GF-D8 (cell line): ENCODE measurements at places on chromosomes 1 and 21.

GRCh38 chr1:6954591-6954990 lies 169.3 kb downstream of the CAMTA1 start:
- DNase-seq: no peak

- no peak for DNase-seq
Measured at GRCh38 chr1:167533851-167534300, 15.5 kb upstream of the CD247 start.

DNA sequence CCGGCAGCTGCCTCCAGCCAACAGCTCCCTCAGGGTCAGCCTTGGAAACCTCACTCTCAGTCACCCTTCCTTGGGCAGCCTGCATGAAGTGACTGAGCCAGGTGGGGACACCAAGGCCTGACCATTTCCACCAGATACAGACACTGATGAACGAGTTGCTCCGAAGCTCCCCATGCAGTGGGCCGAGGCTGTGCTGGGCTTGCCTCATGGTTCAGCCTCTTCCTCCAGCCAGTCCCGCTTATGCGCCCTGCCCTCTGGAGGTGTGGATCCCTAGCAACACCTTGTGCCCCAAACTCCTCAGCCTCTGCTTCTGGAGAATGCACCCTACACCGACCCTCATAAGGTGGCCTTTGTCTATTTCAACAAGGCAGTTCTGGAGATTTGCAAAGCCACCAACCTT lies 236.0 kb downstream of the RRAGC start:
- no peak for DNase-seq

DNA sequence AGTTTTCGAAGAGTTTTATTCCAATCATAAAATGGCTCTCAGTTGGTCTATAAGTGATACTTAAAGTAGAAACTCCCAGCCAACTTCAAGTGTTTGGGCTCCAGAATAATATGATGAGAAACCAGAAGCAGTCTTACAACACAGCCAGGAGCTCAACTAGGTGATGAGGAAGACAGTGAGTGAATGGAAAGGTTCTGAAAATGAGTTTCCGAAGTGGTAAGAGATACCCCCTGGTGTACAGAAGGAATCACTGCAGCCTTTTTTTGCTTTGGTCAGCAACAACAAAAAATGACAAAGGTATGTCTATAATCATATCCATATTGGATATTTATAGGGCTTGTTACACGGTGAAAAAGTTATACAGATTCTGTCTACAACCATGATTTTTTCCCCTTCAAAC lies 16.5 kb downstream of the KRTAP19-1 start:
- no peak for DNase-seq

GRCh38 chr1:239814306-239814881 lies 277.3 kb upstream of the FMN2 start:
- DNase-seq: no peak

GRCh38 chr1:245571815-245572294 lies 417.1 kb downstream of the KIF26B start:
- DNase-seq: no peak

GRCh38 chr1:223077247-223077833 lies 65.7 kb downstream of the TLR5 start:
- DNase-seq: no peak

DNA sequence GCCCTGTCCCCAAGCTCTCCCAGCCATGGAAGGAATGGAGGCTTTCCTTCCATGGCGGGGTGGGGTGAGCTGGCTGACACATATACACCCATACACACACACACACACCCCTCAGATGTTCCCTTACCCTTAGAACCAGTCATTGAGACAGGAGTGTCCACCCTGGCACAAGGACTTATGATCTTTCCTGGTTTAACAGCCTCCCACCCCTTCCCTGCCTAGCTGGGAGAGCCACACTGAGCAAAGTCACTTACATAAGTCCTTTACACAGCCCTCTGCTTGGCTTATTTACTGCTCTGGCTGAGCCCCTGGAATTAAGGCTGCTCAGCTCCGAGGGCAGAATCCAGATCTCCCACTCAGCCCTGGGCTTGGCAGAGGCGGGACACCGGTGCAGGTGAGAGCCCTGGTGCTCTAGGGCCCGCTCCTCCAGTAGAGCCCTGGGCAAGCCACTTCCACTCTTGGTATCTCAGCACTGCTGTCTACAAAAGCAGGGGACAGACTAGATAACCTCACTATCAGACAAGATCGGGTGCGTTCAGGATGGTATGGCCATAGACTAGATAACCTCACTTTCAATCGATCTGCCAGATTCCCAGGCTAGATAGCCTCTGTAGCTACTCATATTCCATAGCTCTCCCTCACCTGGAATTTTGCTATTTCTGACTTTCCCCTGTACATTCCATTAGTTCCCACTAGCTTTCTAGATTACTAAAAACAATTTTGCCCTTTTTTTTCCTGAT lies 16.7 kb downstream of the SLC6A9 start:
- DNase-seq: no peak

- no peak for DNase-seq
Measured at GRCh38 chr1:232675260-232675659, 45.3 kb upstream of the SIPA1L2 start.

- DNase-seq: no peak
Measured at GRCh38 chr1:24051206-24051945, 60.6 kb downstream of the MYOM3 start.

GRCh38 chr1:188065917-188066316 lies 1237.2 kb downstream of the PLA2G4A start:
- DNase-seq: no peak

- DNase-seq: no peak
Measured at GRCh38 chr21:15390049-15390448, 325.2 kb upstream of the NRIP1 start.

GRCh38 chr1:37147392-37147831 lies 113.1 kb upstream of the GRIK3 start:
- DNase-seq: no peak

DNA sequence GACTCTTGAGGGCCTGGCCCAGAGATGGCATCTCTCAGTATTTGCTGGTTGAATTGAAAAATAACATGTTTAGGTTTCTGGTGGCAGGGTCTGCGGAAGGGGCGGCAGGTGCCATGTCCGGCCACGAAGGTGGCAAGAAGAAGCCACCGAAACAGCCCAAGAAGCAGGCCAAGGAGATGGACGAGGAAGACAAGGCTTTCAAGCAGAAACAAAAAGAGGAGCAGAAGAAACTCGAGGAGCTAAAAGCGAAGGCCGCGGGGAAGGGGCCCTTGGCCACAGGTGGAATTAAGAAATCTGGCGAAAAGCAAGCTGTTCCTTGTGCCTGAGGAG lies 14.3 kb upstream of the FGR start:
- DNase-seq: no peak

DNA sequence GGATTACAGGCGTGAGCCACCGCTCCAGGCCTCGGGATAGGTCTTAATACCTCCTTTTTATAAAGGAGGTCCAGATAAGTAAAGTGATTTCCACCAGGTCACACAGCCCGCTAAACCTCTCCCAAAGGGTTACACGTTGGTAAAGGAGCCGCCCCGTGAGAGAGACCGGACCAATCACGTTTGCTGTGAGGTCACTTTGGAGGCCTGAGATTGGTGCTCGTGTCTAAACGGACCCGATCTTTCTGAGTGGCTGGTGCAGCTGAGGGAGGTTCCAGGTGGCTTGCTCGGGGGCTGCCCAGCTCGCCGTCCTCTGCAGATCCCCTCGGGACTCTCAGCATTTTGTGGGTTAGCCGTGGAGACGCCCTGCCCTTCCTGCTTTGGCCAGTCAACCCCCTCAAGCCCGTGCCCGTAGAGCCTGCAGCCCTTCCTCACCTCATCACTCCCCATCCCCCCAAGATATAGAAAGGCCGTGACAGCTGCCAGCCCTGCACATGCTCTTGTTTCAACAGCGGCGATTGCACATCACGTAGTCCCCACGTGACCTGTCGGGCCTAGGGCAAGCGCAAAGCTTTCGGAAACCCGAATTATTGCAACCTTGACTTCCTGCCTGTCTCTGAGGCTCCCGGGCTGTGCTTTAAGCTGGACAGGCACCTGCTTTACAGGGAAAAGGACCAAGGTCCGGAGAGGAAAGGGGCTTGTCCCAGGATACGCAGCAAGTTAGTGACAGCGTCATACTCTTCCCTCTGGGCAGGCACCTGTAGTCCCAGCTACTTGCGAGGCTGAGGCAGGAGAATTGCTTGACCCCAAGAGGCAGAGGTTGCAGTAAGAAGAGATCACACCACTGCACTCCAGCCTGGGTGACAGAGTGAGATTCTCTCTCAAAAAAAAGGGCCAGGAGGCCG lies 5.0 kb upstream of the COA7 start:
- peak; percentile 96 for DNase-seq

- peak; percentile 28 for DNase-seq
Measured at GRCh38 chr21:36079010-36079649, 9.3 kb downstream of the CBR1 start.

DNA sequence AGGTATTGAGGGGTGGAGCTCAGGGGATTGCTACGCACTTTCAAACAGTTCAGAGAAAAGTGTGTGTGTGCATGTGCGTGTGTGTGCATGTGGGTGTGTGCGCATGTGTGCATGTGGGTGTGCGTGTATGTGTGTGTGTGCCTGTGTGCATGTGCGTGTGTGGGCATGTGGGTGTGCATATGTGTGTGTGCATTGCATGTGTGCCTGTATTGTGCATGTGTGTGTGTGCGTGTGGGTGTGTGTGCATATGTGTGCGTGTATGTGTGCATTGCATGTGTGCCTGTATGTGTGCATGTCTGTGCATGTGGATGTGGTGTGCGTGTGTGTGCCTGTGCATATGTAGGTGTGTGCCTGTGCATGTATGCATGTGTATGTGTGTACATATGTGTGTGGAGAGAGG lies 12.6 kb upstream of the KCNAB2 start:
- DNase-seq: no peak

DNA sequence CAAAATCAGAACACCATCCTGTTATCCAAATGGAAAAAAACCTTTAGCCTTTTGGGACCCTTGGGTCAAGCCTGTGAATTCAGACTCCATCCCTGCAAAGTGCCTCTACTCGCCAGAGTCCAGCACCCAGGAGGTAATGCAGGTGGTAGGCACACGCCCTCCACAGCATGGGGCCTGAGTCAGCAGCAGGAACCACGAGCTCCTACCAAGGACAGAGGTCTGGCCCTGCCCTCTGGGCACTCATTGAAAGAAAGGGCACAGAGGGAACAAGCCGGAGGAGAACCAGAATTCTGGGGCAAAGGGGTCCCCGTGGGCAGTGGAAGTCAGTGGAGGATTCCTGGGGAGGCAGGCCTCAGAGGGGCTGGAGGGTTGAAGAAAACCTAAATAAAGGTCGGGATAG lies 438.1 kb downstream of the NPHP4 start:
- DNase-seq: no peak

DNA sequence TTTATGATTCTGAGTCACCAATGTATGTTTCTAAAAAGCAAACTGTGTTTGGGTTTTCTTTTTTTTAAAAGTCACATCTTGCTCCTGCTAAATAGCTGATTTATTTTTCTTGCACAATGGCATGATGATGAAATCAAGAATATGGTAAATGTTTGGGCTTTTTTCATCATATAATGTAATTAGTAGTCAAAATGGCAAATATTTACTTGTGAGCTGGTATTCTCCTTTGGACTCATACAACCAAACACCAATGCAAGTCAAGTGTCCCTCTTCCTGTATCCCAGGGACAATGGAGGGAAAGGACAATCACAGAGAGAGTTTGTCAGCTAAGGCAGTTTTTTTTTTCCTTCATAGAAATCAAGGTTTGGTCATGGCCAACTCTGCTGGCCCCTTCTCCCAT lies 94.6 kb upstream of the RALGPS2 start:
- DNase-seq: no peak

- no peak for DNase-seq
Measured at GRCh38 chr1:162878000-162878596, 17.1 kb upstream of the CCDC190 start.

DNA sequence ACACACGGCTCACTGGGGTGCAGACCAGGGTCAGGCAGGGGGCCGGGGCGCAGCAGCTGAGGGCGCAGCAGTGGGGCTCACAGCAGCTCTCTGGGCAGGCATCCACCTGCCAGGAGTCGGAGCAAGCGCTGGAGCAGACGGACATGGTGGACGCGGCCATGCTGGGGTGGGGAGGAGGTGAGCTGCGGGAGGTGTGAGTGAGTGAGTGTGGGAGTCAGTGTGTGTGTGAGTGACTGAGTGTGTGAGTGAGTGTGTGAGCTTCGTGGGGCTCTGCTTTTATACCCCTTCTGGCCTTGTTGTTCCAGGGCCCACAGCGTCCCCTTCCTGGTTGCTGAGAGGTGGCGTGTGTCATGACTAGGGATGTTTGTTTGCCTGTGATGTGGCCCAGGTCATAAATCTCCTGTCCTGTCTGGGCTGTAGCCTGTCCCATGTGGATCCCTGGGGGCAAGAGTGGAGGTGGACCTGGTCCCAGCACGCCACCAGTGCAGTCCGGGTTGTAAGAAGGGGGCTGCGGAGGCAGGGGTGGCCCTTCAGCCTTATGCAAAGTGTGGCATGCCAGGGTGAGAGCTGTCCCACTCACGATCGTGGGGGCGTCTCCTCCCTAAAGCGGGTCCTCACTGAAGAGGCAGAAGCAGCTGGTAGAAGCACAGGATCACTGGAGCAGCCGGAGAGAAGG lies at the start of gene KRTAP10-1:
Gene KRTAP10-1, minus strand, starts transcription at position 205 of the 676 bp plus-strand sequence. Its CDS starts 45 bp downstream, at position 160.
- DNase-seq: no peak

DNA sequence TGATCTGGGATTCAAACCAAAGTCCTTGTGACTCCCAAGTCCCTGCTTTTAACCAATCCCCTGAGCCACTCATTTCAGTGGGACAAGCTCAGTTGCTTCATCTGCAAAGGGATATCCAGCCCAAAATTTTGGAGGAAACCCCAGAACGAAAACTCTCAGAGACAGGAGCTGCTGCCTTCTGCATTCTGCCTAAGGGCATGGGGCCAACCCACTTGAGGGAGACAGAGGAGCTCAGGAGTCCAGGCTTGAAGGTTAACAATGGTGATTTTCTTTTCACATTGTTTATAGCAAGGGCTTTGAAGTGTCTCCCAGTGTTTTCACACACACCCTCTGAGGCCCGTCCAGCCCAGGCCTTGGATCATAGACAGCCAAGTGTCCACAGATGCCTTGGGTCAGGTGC lies 148.1 kb upstream of the CTTNBP2NL start:
- DNase-seq: no peak

DNA sequence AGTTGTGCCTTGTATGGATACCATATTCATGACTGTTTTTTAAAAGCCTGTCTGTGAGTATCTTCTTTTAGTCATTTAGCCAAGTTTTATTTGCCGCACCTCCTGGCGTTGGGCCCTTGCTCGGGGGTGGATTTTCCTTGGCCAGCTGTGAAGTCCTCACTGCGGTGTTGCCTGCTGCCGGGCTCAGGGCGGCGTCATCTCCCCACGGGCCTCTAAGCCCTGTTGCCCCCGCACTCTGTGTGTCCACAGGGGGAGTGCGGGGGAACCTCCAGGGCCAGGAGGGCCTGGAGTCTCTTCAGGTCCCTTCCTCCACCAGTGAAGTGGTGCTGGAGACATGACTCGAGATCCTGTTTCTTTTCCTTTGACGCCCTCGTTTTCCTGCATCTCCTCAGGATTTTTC lies 65.8 kb upstream of the DIP2A start:
- no peak for DNase-seq

GRCh38 chr1:54070171-54070837 lies 16.9 kb downstream of the TCEANC2 start:
- peak; percentile 42 for DNase-seq

- DNase-seq: no peak
Measured at GRCh38 chr1:121538943-121539575, 354.3 kb downstream of the SRGAP2C start.

- DNase-seq: no peak
Measured at GRCh38 chr1:186819126-186819525, 9.6 kb upstream of the PLA2G4A start.
